ENCODE measurements at places on chromosomes 12 and 14.

GRCh38 chr14:100294963-100295330 lies 11.3 kb downstream of the SLC25A29 start:
- no peak for DNase-seq

GRCh38 chr12:26091822-26092221 lies 33.0 kb downstream of the BHLHE41 start:
- DNase-seq = no peak

DNA sequence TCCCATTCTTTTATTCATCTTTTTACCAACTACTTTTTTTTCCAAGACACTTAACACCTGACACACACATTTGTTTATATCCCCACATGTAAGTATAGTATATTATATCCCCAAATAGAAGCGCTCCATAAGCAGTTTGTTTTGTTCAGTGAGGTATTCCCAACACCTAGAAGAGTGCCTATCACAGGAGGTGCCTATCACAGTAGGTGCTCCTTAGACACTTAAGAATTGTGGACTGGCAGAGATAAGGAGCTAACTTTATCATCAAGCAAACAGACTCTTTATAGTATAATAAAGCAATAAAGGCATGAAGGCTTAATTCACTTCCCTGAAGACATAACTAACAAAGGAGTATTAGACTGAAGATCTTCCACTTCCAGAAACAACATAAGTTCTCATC lies 29.1 kb downstream of the OSBPL8 start:
- no peak for DNase-seq

DNA sequence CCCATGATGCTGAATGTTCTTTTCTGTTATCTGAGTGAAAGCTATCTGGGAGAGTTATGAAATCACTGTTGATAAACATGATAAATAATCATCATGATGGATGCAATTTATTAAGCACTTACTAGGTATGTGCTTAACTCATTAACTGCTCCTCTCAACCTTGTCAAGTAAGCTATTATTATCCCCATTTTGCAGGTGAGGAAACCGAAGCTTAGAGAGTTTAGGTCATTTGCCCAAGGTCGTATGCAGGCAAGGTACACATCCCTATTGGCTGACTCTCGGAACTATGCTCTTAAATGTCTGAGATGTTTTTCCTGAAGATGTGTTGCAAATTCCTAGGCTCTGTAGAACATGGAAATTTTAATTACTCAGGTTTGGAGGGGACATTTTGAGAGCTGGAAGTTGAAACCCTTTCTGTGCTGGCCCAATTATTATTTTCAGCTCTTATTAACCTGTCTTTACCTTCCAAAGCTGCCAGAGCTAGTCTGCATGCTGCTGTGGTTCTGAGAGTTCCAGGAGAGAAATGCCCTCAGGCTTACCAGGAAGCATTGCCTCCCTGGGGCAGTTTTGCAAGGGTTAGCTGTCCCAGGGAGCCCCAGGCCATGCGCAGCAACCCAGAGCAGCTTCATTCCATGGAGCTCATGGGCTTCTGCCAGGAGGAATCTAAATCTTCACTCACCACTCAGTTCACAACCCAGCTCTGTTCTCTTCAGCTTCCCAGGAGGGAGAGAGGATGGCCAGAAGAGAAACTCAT lies 55.6 kb upstream of the OAS1 start:
- no peak for DNase-seq

DNA sequence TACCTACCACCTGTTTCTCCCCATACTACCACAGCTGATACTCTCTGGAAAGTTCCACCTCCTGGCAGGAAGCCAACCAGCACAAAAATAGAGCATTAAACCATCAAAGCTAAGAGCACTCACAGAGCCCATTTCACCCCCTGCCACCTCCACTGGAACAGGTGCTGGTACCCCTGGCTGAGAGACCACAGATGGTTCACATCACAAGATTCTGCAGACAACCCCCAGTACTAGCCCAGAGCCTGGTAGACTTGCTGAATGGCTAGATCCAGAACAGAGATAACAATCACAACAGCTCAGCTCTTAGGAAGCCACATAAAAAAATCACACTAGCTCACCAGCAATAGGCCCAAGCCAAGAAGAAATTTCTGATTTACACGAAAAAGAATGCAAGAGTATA lies 855.2 kb downstream of the FSCB start:
- no peak for DNase-seq

DNA sequence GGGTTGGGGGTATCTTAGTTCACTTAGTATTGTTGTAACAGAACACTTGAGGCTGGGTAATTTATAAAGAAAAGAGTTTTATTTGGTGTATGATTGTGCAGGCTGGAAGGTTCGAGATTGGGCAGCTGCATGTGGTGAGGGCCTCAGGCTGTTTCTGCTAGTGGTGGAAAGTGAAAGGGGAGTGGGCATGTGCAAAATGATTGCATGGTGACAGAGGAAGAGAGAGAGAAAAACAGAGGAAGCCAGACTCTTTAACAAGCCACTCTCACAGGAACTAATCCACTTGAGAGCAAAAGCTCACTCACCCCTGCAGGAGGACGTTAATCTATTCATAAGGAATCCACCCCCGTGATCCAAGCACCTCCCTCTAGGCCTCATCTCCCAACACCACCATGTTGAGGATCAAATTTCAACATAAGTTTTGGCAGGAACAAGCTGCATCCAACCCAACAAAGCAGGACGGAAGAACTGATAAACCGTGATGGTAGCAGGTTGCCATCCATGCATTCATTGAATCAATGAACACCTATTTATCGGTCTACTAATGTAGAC lies 165.0 kb upstream of the GZMB start:
- DNase-seq = no peak

DNA sequence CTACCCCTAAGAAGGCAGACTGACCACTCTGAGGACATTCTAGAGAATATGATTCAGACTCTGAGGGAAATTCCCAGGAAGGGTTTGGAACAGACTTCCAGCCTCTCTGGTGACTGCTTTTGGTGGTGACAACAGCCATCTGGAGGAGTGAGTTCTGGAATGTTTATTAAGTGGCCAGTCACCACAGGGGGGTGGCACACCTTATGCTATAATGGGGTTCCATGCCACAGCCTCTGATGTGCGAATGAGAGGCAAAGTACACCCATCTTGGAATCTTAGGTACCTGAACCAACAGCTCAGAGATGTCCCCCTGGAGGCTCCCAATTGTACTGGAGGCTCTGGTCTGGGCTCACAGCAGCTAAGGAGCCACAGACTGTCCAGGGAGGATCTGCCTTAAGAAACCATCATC lies 9.5 kb upstream of the TINF2 start:
- no peak for DNase-seq

DNA sequence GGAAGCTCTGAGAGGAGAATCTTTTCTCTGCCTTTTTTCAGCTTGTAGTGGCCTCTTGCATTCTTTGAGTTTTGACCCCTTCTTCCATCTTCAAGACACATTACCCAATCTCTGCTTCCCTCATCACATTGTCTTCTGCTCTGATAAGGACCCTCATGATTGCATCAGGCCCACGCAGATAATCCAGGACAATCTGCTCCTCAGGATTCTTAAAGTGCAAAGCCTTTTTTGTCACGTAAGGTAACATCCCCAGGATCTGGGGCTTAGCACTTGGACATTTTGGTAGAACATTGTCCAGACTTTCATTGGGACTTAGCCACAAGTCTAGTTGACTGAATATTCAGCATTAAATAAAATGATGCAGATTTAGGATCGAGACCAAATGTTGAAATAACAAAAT lies 521.2 kb downstream of the RMST start:
- DNase-seq = no peak

DNA sequence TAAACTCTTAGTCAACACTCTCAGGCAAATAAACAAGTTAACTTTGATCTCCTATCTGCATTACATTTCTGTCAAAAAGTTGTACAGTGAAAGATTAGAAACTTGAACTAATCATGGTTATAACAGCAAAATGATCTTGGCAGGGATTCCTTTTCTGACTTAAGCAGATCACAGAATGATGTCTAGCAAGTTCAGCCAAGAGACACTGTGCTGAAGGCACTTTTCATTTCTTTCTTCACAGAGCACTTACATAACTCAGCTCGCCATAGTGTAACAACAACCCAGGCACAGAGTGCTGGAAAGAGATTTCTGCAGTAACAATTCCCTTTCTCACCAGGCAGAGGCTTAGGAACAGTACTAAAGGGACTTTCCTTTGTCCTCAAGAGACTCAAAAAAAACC lies 19.6 kb upstream of the CSRP2 start:
- no peak for DNase-seq

DNA sequence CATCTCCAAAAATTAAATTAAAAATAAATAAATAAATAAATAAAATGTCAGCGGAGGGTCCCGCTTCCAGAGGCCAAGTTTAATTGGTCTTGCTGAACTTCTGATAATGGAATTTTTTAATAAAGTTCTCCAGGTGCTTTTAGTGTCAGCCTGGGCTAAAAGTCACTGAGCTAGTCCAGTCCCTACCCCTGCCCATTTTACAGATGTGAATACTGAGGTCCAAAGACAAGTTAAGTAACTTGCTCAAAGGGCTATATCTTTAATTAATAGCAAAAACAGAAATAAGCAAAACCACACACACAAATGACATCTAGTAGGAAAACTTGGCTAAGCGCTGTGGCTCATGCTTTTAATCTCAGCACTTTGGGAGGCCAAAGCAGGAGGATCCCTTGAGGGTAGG lies 5.6 kb upstream of the RFC5 start:
- no peak for DNase-seq

All from SK-N-MC (cell line).